GDM1 (cell line): ENCODE measurements at places on chromosomes 5 and 9.

- no peak for DNase-seq
Measured at GRCh38 chr5:38666668-38667498, 110.4 kb upstream of the LIFR start.

GRCh38 chr5:68875351-68875750 is 218.5 kb upstream of the SLC30A5 start:
- no peak for DNase-seq

GRCh38 chr5:136793300-136793699 is 428.0 kb upstream of the TRPC7 start:
- no peak for DNase-seq

DNA sequence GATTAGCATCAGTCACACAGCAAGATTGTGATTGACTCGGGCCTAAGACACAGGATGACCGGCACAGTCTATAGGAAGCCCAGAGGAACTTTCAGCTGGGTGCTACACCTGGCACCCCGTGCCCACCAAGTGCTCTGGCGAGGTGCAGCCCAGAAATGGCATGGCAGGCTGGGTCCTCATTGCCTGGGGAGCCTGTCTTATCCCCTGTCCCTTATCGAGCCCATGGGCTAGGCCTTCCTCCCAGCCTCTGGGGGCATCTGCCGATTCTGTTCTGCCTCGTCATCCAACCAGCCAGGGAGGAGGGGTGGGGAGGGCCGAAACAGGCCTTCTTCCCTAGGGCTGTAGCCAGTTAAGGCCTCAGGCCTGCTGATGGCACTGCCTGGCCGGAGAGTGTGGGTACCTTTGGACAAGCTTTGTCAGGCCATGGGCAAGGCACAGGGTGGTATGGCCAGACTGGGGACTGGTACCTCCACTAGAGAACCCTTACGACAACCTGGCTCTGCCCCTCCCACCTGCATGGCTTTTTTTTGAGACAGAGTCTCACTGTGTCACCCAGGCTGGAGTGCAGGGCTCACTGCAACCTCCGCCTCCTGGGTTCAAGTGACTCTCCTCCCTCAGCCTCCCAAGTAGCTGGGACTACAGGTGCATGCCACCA is 1.6 kb downstream of the GRK6 start:
- no peak for DNase-seq

GRCh38 chr9:78806492-78807160 is 509.7 kb downstream of the PSAT1 start:
- no peak for DNase-seq

DNA sequence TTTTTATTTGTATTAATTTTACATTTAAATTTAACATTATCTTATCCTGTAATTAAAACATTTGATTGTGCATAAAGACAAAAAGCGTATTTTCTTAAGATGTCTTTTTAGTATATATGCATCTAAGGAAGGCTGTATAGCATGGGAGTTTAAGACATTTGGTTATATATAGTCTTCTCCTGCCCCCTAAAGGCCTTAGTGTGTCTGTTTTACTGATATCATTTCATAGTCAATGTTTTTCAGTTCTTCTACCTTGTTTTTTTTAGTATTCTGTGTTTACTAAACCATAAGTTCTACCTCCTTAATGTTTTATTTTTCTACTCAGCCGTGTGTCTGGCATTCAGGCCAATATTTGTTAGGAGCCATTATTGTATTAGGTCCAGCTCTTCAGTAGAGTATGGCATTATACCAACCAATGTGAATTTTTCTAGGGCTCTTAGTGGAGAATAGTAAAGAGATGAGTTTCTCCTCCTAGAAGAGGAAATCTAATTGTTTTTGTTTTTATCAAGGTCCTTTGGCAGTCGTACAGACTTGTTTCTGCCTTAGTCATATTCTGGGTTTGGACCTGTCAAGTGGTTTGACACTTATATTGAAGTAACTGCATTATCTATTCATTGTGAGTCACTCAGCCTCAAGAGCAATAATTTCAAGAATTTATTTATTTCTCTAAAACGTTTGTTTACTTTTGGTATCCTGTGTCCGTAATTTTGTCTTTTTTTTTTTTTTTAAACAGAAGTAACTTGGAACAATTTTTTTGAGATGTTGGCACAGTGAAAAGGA is 74.8 kb downstream of the SLF1 start:
- peak; percentile 1 for DNase-seq

- no peak for DNase-seq
Measured at GRCh38 chr5:53059281-53059680, 50.3 kb downstream of the MOCS2 start.

GRCh38 chr5:8894031-8894430 is 651.8 kb downstream of the SEMA5A start:
- no peak for DNase-seq

- DNase-seq = no peak
Measured at GRCh38 chr5:137630216-137630971, 105.5 kb downstream of the KLHL3 start.

- DNase-seq = no peak
Measured at GRCh38 chr5:94102849-94103248, 361.4 kb upstream of the POU5F2 start.

DNA sequence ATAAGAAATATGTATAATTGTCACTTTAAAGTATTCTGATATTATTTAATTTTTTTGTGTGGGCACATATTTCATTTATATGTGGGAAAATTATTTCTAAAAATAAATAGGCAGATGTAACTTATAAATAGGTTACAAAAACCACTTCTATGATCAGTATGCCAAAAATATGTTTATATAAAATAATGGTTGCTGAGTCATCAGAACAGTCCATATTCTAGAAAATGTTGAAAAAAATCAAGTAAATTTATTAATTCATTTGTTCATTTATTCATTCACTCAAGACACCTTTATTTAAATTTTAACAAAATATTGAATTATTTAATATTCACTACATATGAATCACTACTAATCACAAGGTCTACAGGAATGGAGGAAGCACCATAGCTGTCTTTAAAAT is 1387.3 kb upstream of the C9orf72 start:
- DNase-seq = no peak

- DNase-seq = no peak
Measured at GRCh38 chr5:78293851-78294247, 649 bp downstream of the AP3B1 start.

GRCh38 chr9:36781533-36781932 is 208.8 kb downstream of the MELK start:
- DNase-seq = no peak

GRCh38 chr5:91264311-91265051 is 118.6 kb downstream of the ARRDC3 start:
- no peak for DNase-seq

DNA sequence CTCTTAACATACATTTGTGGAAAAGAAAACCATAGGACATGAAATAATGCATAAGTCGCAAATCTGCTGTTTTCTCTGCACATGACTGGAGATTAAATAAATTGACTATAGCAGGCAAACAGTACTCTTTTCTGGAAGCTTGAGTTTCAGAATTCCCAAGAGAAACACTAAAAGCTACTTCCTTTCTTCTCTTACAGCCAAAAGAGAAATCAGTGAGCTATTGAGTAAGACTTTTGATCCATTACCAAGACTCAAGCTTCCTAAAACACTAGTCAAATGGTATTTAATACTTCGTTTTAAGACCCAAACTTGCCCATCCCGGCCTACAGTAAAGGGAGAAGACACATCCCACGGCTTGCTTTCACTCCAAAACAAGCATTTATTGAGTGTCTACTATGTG is 335.8 kb upstream of the PUM3 start:
- DNase-seq = no peak

DNA sequence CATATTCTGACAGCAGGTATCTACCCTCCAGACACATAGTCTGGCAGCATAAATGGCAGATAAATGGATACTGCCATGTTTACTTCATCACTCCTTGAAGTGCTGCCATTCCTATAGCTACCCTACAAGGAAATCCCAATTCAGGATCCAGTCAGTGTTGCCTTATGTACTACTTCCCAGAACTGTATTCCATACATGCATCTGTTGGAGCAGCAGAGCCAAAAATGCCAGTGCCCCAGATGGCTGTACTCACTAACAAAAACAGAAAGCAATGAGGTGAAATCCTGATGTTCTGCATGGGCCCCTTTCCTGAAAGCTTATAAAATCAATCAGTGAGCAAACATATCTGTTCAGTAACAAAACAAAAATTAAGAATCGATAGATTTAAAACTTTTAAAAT is 490.0 kb upstream of the COX7C start:
- no peak for DNase-seq

GRCh38 chr9:89215342-89215741 is 36.7 kb upstream of the SHC3 start:
- no peak for DNase-seq

DNA sequence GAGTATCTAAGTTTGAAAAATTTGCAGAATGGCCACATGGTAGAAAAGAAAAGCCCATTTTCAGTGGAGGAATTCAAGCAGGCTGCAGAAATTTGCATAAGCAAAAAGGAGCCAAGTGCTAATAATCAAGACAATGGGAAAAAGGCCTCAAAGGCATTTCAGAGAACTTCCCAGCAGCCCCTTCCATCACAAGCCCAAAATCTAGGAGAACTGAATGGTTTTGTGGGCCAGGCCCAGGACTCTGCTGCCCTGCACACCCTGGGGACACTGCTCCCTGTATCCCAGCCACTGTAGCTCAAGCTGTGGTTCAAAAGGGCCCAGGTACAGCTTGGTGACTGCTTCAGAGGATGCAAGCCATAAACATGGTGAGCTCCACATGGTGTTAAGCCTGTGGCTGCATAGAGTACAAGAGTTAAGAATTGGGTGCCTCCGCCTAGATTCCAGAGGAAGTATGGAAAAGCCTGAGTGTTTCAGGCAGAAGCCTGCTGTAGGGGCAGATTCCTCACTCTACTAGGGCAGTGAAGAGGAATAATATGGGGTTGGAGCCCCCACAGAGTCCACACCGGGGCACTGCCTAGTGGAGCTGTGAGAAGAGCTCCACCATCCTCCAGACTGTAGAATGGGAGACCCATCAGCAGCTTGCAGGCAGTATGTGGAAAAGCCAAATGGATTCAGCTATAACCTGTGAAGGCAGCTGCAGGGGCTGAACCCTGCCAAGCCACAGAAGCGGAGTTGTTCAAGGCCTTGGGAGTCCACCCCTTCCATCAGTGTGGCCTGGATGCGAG is 720.7 kb upstream of the CTNND2 start:
- no peak for DNase-seq

- no peak for DNase-seq
Measured at GRCh38 chr5:119291877-119292276, 63.9 kb upstream of the TNFAIP8 start.

GRCh38 chr5:154324033-154324432 is 121.8 kb upstream of the SAP30L start:
- DNase-seq = no peak

DNA sequence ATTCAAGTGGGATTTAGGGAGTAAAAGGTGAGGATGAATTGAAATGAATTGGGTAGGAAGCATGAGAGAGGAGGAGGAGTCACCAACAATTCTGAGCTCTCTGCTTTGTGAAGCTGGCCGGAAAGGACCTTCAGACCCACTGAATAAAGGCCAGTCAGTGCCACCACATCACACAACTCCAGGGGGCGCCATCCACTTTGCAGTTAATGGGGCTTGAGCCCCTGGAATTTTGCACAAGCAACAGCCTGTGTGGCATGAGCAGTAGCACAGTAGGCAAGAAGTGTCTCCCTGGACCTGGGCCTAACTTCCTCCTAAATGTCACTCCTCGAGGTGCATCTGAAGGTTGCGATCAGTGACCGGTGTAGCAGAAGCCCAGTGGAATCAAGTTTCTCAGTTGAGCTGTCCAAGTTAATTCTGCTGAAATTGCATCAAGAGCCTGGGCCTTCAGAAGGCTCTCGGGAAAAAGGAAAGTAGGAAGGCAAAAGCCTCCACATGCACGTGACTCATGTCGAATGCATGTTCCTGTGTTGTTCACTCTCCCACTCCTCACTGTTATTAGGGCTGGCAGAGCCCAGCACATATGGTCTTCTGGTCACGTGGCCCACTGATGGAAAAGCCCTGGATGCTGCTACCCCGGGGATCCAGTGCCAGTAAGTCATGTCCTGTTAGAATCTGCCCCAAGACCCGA is 27.8 kb upstream of the GLIS3 start:
- no peak for DNase-seq

DNA sequence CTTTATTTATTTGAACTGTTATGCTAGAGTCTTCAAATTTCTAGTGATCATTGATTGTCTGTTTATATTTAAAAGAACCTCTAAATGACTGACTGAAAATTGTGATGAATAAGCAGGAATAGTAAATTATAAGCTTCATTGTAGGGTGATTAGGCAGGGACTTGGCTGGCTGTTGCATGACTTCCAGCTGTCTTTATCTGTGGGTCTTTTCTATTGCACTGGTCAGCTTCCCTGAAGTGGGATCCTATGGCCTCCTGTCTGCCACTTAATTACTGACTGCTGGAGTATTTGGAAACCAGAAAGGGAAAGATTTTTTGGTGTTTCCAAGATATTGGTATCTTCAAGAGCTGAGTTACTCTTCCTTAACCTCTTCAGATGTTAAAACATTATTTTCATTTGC is 123.0 kb upstream of the CCNH start:
- DNase-seq = no peak

DNA sequence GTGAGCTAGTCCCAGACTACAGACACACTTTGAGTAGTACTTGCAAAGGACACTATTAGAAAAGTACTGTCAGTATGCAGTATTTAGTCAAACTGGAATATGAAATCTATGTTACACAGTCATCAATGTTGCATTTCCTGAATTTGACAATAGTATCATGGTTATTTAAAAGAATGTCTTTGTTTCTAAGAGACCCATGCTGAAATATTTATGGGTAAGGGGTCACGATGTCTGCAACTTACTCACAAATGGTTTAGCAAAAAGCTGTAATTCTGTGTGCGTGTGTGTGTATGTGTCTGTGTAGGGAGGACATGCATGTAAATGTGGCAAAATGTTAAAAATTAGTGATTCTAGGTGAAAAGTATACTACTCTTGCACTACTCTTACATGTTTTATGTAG is 105.6 kb downstream of the GOLPH3 start:
- no peak for DNase-seq

DNA sequence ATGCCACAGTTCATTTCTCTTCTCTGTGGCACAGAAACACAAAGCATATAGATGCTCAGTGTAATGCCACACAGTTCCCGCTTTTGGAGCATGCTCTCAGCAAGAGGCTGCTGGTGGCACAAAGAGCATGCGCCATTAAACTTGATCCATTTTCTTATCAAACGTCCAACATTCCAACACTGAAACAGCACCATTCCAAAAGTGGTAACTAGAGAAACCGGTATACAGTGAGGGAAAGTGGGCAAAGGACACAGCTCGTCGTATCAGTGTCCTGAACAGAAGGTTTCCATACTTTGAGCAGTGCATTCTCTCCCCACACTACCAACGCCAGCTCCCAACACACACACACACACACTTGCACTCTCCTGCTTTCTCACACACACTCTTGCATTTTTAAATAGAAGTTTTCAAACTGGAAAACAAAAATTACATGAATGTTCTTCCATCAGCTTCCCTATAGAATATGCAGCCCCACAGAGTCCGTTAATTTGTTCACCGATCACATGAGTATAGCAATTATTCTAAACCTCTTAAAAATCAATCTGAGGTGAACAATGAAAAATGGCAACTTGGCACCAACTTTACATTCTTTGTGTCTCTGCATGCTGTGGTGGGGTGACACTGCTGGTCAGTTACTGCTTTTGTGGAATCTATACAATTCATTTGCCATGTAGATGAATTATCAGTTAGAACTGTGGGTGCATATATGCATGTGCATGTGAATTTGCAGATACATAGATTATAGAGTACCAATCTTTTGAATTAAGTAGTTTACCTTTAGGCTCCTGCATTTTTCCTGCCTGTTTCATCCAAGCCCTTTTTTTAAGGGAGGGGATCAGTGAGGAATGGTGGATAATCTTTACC is 5.7 kb downstream of the NFIB start:
- no peak for DNase-seq

- DNase-seq = no peak
Measured at GRCh38 chr9:133664173-133665050, 28.2 kb downstream of the DBH start.

- DNase-seq = no peak
Measured at GRCh38 chr9:23555851-23556250, 270.2 kb downstream of the ELAVL2 start.
